ENCODE measurements at places on chromosomes 5 and 9.

DNA sequence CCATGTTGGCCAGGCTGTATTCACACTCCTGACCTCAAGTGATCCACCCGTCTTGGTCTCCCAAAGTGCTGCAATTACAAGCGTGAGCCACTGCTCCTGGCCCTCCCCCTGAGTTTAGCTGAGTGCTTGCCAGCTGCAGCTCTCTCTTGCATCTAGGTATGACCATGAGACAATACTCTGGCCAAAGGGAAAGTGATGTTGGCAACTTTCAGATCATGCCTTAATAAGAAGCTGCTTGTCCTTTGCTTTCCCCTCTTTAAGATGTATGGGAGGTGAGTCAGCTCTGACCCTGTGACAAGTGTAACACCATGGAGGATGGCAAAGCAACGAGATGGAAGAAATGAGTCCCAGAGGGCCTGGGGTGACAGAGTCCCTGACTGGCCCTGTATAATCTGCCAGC lies 18.7 kb upstream of the DCAF12 start:
- no peak for DNase-seq

GRCh38 chr9:94922098-94922607 lies 195.7 kb downstream of the AOPEP start:
- no peak for DNase-seq

- DNase-seq: no peak
Observed at GRCh38 chr5:156758011-156758791, 91.9 kb upstream of the PPP1R2B start.

DNA sequence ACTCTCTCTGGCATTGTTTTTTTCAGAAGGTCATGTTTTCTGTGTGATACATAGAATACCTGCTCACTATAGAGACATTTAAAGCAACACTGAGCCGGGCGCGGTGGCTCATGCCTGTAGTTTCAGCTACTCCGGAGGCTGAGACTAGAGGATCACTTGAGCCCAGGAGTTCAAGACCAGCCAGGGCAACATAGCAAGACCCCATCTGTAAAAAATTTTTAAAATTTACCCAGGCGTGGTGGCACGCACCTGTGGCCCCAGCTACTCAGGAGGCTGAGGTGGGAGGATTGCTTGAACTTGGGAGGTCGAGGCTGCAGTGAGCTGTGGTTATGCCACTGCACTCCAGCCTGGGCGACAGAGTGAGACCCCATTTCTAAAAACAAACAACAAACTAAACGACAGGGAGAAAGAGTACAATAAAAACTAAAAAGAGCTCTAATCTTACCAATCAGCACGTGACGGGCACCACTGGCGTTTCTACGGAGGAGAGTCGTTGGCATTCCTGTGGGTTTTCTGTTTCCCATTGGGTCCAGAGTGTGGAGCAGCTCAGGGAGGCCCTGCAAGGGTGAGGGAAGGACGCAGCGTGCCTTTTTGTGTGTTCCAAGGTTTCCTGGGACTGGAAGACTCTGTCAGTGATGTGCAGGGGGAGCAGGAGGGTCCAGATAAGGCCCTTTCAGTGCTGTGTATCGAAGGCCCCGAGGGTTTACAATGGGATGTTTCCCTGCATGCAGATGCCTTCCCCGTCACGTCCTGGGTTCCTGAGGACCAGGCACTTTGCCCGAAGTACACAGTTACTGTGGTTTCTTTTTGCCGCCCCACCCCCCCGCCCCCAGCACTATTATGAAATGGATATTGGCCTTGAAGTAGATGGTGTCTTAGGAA lies 7.2 kb upstream of the RNU6ATAC start:
- DNase-seq: no peak

DNA sequence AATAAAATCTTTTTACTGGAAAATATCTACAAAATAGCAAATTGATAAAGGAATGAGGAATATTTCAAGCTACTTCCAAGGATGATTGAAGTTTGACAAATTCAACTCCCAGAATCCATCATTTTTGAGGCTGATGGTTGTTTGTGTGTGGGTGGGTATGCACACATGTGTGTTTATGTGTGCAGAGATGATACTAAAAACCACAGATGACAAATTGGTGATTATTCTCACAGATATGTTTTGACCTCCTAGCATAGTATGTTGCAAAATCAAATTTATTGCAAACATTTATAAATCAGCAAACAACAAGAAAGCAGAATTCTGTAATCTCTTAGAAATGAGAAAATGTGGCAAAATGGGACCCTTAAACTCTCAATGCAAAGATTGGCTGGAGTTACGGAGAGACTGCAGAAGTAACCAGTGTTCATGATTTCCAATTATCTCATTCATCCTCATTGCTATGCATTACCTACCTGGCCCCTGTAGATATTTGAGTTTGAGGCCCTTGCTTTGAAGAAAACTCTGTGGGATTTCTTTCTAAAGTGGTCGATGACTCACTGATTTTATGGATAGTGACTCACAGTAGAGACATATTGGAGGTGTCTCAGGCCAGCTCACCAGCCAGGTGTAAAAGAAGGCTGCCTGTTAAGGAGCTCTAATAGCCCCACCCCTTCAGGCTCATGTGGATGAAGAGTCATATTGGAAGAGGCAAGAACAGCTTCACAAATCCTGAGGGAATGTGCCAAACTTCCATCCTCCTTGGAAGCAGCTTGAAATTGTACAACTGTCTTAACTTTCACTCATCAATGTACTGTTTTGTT lies 44.6 kb upstream of the TMC1 start:
- DNase-seq: peak; percentile 28

- no peak for DNase-seq
Observed at GRCh38 chr5:80181618-80182211, 74.1 kb downstream of the SERINC5 start.

DNA sequence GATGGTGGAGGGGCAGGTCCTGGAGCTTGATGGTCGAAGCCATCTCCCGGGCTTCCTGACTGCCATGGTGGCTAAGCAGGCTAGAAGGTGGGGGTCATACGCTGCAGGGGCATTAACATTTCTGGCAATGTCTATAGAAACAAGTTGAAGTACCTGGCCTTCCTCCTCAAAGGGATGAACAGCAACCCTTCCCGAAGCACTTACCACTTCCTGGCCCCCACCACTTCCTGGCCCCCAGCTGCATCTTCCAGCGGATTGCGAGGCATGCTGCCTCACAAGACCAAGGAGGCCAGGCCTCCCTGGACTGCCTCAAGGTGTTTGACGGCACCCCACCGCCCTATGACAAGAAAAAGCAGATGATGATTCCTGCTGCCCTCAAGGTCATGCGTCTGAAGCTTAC lies 97.0 kb upstream of the MOCS2 start:
- DNase-seq: no peak

- DNase-seq: no peak
Observed at GRCh38 chr5:175214152-175214551, 229.8 kb downstream of the DRD1 start.

- no peak for DNase-seq
Observed at GRCh38 chr9:75461183-75461582, 372.9 kb downstream of the OSTF1 start.

- no peak for DNase-seq
Observed at GRCh38 chr5:38607396-38607795, 51.0 kb upstream of the LIFR start.

DNA sequence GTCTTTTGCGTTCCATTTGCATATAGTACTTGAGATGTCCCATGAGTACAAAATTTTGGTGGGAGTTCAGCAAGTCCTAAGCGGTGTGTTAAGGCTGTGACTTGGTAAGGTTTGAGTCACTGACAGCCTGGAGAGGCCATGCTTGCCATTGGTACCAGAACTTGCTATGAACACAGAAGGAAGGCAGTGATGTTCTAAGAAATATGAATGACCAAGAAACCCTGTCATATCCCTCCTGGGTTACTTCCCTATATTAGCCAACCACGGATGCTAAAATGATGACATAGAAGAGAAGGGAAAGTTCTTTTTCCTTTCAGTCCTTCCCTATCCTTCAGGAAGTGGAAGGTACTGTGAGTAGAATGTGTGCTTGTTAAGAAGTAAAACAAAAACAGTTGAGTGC lies 136.7 kb downstream of the GCNT1 start:
- no peak for DNase-seq

GRCh38 chr9:104362912-104363472 lies 141.1 kb upstream of the OR13F1 start:
- no peak for DNase-seq

DNA sequence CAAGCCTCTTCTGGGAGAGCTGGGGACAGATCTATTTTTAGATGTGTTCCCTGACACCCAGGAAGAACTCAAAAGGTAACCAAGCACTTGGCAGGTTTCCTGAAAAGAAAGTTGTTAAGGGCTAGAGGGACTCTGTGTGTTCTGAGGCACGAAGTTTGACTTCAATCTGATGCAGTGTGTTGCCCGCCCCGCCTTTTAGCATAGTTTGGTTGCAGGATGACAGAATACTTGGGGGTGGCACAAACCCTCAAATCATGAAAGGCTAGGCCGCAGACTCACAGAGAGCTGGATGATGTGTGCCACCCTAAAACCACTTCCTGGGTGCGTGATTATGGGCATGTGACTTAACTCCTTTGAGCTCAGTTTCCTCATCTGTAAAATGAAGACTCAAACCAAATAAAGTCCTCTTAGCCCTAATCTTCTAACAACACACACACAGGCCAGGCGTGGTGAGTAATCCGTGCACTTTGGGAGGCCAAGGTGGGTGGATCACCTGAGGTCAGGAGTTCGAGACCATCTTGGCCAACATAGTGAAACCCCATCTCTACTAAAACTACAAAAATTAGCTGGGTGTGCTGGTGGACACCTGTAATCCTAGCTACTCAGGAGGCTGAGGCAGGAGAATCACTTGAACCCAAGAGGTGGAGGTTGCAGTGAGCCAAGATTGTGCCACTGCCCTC lies 12.8 kb upstream of the NDFIP1 start:
- peak; percentile 78 for DNase-seq

GRCh38 chr9:120659209-120659608 lies 55.1 kb downstream of the MEGF9 start:
- DNase-seq: no peak

GRCh38 chr9:116873491-116873890 lies 186.4 kb downstream of the TRIM32 start:
- no peak for DNase-seq

- DNase-seq: no peak
Observed at GRCh38 chr5:68406767-68407241, 191.2 kb downstream of the PIK3R1 start.

GRCh38 chr9:73229543-73229942 lies 77.9 kb downstream of the ANXA1 start:
- no peak for DNase-seq

DNA sequence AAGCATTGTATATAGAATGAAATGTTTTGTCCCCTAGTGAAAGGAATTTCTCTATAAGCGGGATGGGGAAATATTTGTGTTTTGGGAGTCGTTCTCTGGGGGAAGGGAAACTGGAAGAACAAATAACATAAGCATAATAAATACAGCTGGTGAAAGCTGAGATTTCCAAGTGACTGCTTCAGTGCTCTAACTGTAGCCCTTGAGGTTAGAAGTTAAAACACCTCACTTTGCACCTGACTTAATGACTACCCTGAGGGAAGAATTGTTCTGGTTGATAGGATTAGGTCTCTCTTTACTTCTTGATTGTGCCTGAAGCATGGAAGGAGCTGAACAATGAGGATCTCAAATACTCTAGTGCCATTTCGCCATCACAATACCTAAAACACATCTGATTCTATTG lies 307.4 kb downstream of the MAN2A1 start:
- no peak for DNase-seq

Data from stimulated activated CD4-positive, alpha-beta T cell treated with anti-CD3 and anti-CD28 coated beads, TNF-alpha, amount 100 ng/mL, for 24 hours (primary cell).